ENCODE measurements at places on chromosomes 1 and 21.

- no peak for DNase-seq
These were observed 8.8 kb upstream of the THEMIS2 start for GRCh38 chr1:27863538-27863915.

DNA sequence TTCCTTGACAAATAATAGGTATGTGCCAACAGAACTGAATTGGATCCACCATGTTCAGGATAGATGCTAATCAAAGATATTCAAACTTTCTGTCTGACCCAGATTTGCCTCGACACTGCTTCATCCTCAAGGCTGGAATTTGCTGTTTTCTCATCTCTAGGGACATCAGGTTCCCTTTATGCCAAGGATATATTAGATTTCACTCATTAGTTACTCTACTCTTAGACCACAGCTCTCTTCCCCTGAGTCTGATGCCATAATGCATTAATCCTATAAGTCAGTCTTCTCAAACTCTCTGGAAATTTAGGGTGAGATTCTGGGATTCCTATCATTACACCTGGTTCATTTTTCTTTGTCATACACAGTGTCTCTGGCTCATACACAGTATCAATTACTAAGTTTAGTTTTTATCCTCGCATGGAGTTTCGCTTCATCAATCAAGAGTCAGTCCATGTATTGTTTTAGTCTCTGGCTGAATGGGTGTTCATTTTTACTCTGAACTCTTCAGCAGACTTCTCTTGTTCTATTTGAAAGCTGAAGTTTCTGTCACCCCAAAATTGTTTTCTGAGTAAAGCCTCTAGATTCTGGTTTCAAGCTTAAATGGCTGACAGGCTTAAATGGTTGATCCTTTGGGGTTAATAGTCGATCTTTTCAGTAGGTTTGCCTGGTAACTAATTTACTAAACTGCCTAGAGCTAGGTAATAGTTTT, 9.3 kb upstream of the DCAF6 start:
- DNase-seq: no peak

- no peak for DNase-seq
These were observed 66.5 kb downstream of the FCRL5 start for GRCh38 chr1:157485793-157486192.

DNA sequence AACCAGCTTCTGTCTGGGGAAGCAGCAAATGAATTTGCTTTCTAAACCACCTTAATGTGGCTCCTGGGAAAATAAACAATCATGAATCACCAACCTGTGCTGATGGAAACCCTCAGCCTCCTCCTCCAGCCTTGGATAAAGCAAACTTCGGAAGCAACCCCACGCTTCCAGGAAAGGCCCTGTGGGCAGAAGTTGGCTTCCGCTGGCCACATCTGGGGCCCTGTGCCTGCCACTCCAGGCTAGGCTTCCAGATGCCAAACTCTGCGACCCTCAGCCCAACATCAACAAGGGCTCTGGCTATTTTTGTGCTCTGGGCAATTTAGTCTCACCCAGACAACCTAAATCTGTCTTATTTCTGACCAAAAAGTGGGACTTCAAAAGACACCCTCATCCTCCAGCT, 6.2 kb upstream of the OXCT2 start:
- no peak for DNase-seq

DNA sequence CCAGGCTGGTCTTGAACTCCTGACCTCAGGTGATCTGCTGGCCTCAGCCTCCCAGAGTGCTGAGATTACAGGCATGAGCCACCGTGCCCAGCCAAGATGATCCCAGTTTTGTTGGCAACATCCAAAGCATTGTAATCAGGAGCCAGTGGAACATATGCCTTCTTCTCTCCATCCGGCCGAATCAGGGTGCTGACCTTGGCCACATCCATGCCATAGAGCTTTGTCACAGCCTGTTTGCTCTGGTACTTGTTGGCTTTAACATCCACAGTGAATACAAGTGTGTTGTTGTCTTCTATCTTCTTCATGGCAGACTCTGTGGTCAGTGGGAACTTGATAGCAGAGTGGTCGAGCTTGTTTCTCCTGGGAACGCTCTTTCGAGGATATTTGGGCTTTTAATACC, 17.1 kb downstream of the TNFRSF8 start:
- no peak for DNase-seq

DNA sequence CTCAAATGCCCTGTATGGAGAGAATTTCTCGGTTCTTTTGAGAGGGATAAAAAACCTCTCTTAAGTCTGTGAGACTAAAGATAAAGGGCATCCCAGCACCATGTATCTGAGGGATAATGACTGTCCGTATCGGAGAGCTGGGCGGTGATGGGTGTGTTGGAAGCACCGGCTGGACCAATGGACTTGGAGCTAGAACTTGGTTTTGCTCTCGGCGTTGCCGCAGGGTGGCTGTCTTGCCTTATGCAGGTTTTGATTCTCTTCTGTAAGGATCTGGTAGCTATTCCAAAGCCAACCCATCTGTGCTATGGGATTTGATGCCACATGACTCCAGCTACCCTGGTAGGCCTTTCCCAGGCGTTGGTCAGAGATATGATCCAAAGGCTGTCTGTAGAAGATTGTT, 348.8 kb downstream of the KIF26B start:
- DNase-seq: no peak

DNA sequence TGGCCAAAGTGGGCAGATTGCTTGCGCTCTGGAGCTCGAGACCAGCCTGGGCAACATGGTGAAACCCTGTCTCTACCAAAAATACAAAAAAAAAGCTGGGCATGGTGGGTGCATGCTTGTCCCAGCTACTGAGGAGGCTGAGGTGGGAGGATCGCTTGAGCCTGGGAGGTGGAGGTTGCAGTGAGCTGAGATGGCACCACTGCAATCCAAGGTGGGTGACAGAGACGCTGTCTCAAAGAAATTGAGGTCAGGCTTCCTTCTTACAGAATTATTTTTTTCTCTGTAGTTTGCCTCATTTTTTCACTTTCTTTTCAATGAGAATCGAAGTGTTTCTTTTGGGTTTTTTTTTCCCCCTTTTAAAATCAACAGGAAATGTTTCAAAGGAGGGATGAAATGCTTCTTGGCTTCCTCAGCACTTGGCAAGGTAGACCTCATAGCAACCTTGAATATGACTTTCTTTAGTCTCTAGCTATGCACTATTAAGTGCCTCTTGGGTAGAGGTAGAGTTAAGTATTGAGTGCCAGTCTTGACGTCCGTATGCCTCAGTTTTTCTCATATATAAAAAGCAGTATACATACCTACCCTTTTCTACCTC, 40.3 kb downstream of the MDM4 start:
- DNase-seq: no peak

GRCh38 chr1:29786791-29787732, 550.7 kb downstream of the PTPRU start:
- DNase-seq: no peak

GRCh38 chr1:88708011-88708410, 23.9 kb downstream of the PKN2 start:
- no peak for DNase-seq

DNA sequence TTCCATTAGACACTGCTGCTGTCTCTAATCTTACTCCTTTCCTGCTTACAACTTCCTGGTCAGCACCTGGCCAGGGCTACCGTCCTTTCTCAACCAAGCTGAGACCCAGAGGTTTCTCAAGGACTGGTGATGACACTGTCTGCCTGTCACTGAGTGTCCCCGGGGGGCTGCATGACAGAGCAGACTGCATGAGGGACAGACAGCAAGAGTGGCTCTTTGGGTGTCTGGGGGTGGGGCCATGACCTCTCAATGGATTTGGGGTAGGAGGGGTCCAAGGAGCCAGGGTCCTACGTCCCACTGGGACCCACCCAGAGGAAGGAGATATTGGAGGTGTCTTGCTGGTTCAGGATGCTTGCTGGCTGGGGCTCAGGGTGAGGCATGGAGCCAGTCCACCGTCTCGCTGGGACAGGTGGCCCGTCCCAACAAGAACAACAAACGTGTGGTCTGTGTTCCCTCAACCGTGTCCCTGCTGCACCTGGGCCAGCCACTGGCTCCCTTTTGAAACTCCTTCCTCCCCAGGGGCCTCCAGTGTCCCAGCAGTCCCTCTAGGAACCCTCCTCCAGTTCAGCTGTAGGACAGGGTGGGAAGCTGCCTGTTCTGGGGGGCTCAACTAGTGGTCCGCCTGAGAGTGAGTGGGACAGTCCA, 344.6 kb upstream of the AJAP1 start:
- no peak for DNase-seq

DNA sequence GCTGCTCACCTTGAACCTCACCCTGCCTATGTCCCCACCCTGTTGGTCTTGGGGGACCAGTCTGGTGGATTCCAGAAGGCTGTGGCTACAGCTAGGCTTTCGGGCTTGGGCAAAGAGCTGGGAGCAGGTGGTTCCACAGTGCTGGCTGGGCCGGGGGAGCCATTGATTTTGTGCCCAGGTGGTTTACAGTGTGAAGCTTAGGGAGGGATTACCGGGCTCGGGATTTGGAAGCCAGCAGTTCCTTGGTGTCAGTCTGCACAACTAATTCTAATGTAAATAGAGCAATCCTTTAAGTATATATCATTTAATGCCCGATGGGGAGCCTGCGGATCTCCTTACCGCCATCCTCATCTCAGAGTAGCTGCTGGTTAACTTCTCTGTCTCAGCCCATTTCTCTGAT, 38.2 kb downstream of the PRDM16 start:
- DNase-seq: no peak

- DNase-seq: no peak
These were observed 18.3 kb downstream of the YARS1 start for GRCh38 chr1:32798679-32799416.

DNA sequence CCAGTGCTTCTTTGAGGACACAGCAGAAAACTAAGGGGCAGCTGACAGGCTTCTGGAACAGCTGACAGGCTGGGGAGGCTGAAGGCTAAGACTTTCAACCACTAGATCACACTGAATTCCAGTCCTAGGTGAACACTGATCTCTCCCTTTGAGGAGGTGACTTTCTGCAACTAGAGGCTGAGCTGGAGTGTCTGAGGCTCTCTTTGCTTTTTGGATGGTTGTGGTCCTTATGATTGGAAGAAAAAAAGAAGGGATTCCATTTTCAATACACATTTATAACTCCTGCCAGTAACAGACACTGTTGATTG, 1.4 kb downstream of the IL6R start:
- no peak for DNase-seq
